NCI-H748 treated with DMSO at 0.1 percent for 48 hours (cell line): ENCODE measurements at places on chromosomes 12 and 14.
A peak's percentile ranks its signal among the peaks of the same experiment; 100 is the strongest.

- DNase-seq = no peak
Measured at GRCh38 chr14:91326514-91327249, 82.2 kb upstream of the GPR68 start.

- no peak for DNase-seq
Measured at GRCh38 chr12:76010732-76011458, 20.7 kb downstream of the PHLDA1 start.

DNA sequence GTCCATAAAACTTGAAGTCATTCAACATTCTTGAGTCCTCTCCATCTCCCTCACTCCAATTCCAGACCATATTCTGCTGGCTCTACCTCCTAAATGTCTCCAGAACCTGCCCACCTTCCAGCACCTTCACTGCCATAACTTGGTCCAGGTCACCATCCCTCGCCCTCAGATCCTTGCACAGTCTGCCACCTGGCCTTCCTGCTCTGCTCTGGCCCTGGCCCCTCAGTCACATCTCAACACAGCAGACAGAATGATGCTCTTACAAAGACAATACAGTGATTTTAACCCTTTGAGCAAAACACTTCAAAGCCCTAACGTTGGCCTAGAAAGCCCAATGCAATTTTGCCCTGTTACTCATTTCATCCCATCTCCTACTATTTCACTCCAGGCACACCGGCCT is 81.8 kb upstream of the PDZRN4 start:
- no peak for DNase-seq

- no peak for DNase-seq
Measured at GRCh38 chr14:66508547-66508845, 549 bp downstream of the GPHN start.

DNA sequence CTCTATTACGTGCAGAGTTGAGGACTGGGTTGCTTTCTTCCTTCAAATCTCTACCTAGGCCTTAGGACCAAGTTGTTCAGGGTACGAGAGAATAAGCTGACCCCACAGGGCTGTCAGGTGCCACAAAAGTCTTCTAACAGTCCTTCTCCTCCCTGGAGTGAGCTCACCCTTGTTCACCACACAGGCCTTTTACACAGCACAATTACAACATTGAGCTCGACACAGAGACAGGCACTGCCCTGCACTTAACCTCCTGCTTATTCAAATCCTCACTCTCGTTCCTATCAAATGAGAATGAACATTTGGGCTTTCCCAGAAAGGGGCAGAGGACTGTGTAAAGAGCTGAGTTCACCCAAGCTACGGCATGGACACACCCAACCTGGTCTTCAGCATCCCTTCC is 2.4 kb downstream of the GALNT6 start:
- no peak for DNase-seq

DNA sequence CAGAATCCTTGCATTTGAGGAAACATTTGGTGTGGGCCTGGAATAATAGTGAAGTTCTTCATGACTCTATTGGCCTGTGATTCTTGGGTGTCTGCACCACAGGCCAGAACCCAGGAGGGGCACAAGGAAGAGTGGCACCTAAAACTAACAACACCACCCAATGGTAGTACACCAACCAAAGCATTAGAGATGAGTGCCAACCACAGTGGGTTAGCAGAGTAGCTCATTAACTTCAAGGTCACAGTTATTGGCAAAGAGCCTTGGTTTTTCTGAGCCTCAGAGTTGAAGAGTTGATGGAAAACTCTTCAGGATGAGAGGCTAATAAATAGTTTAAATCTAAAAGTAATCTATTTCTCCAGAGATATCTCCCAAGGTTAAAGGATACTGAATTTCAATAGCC is 57.0 kb downstream of the HELB start:
- DNase-seq = no peak

DNA sequence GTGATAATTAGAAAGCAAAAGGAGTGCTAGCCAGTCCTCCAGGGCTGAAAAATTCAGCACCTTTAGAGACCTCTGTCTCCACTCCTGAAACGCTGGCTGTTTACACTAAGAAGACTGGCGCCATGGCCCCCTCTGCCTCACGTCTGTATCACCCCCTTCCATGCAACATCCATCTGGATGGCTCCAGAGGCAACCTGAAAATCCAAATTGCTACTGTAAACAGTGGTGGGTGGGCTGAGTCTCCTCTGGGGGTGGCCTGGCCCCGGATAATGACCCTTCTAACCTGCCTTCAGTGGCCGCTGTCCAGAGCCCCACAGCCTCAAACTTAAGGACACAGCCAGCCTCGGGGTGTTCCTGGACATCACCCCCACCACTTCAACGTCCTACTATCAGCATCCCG is 1.4 kb downstream of the PRKD1 start:
- no peak for DNase-seq

GRCh38 chr12:5996459-5996858 is 51.4 kb upstream of the ANO2 start:
- DNase-seq = no peak

DNA sequence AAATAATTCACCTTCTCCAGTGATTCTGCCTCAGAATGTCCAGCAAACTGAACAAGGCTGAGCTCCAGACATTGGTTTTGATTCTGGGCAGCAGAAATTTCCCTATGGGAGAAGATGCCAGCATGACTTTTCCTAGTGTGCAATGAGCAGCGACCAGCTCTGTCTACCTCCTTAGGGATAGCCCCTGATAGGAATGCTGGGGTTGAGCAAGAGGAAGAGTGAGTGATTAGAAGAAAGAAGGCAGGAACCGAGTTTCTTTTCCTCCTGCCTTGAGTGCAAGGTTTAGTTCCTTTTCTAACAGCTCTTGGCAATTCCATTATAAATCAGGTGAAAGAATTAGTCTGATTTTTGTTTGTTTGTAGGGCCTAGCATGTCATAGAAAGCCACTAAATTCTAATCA is 379.0 kb downstream of the DAD1 start:
- no peak for DNase-seq

DNA sequence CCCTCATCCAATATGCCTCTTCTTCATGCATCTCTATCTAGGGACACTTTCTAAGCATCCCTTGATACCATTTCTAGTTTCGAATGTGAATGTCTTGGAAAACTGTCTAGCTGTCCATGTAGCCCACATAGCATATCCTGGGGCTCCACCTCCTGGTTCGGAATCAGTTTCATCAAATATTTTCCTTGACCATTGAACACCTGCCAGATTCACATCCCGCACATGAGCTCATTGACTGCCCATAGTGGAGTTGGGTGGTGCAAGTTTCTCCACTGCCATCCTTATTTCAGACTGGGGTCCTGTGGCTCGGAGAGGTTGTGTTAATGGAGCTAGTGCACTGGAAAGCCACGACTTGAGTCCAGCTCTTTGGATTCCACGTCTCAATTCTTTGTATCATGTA is 58.6 kb upstream of the TMEM263 start:
- peak; percentile 19 for DNase-seq

GRCh38 chr14:56374421-56374820 is 205.2 kb upstream of the TMEM260 start:
- DNase-seq = no peak

- no peak for DNase-seq
Measured at GRCh38 chr14:77184396-77185092, 2.9 kb downstream of the TMEM63C start.

- DNase-seq = no peak
Measured at GRCh38 chr12:46260913-46261476, 7.8 kb downstream of the SLC38A1 start.

GRCh38 chr12:8950702-8951478 is 1.4 kb upstream of the M6PR start:
- DNase-seq = no peak

DNA sequence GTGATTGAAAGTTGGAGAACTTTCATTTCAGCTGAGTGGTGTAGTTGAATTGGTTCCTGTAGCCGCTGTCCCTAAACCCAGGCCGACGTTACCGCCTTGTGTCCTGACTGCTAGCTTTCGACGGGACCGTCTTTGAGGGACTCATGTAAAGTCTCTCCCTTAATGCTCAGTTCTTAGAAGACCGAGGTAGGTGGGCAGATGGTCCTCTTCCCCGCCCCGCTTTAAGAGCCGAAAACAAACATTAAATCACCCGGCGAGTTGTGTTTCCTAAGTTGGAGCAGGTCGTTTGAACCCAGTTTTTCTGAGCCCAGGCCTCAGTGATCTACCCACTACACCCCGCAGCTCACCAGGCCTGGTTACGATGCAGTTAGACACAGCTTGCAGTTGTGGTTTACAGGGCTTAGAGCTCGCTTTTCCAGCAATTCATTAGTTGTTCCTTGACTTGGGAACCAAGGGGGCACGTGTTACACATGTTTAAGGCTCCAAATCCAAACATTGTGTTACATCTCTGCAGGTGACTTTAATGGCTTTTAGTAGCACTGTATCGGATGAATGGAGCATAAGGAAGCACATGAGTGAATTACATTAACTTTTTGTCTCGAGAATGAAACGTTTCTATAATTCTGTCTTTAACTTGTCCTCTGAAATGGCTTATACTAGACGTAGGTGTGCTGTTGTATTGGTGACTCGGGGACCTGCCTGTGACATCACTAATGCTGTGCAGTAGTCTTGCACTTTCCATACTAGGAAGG is 790 bp downstream of the NEDD1 start:
- peak; percentile 19 for DNase-seq

- DNase-seq = no peak
Measured at GRCh38 chr14:67360470-67361206, 510 bp downstream of the EIF2S1 start.

GRCh38 chr14:35339761-35340406 is 47.7 kb downstream of the PSMA6 start:
- no peak for DNase-seq

DNA sequence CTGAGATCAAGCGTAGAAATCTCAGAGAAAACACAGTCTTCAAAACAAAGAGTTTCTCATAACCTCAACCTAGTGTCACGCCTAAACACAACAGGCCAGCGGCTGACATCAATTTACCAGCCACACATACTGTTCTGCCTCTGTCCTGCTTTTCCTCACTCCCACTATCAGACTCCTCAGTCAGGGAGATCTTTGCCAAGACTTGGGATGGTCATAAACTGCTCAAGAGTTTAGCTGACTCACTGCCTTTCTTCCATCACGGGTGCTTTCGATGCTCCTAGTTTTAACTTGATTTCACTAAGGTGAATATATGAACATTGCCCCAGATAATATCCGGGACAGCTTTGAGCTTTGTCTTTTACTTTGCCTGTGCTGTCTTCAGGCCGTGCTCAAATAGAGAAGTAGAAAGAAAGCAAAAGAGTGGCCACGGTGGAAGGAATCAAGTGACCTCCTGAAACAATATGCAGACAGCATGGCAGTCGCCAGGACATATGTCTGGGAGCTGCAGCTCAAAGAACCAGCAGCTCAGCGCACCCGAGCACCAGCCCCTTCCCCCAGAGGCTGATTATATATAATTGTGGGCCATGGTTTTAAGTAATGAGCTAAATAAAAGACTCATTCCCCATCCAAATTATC is 12.1 kb downstream of the MDM1 start:
- no peak for DNase-seq

GRCh38 chr14:54676812-54677708 is 110.1 kb downstream of the SAMD4A start:
- no peak for DNase-seq

DNA sequence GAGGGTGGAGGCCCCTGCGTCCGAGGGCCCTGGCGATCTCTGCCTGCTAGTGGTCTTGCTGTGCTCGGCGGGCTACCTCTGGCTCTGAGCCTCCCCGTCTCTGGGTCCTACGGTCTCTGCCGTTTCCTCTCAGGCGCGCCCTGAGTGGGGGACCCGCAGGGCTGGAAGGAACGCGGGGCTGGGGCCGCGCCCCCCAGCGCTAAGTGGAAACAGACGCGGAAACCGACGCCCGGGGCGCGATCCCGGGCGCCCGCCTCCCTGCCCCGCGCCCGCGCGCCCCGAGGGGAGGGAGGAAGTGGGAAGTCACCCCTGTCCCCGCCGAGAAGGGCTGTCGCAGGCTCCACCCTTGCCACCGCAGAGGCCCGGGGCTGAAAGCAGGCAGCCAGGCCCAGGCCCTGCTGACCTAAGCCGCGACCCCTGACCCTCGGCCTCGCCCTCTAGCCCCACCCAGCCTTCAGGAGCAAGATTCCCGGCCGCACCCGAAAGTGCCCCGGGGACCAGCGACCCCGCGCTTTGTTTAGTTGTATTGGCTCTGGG is 831 bp downstream of the CRIP1 start:
- DNase-seq = peak; percentile 20

DNA sequence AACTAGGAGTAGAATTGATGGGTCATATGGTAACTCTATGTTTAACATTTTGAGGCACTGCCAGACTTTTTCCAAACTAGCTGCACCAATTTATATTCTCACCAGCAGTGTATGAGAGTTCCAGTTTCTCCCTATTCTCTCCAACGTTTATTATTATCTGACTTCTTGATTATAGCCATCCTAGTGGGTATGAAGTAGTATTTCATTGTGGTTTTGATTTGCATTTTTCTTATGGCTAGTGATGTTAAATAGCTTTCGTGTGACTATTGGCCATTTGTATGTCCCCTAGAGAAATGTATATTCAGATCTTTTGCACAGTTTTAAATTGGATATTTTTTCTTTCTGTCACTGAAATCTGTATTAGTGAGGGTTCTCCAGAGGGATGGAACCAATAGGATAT is 37.8 kb downstream of the HELB start:
- no peak for DNase-seq

DNA sequence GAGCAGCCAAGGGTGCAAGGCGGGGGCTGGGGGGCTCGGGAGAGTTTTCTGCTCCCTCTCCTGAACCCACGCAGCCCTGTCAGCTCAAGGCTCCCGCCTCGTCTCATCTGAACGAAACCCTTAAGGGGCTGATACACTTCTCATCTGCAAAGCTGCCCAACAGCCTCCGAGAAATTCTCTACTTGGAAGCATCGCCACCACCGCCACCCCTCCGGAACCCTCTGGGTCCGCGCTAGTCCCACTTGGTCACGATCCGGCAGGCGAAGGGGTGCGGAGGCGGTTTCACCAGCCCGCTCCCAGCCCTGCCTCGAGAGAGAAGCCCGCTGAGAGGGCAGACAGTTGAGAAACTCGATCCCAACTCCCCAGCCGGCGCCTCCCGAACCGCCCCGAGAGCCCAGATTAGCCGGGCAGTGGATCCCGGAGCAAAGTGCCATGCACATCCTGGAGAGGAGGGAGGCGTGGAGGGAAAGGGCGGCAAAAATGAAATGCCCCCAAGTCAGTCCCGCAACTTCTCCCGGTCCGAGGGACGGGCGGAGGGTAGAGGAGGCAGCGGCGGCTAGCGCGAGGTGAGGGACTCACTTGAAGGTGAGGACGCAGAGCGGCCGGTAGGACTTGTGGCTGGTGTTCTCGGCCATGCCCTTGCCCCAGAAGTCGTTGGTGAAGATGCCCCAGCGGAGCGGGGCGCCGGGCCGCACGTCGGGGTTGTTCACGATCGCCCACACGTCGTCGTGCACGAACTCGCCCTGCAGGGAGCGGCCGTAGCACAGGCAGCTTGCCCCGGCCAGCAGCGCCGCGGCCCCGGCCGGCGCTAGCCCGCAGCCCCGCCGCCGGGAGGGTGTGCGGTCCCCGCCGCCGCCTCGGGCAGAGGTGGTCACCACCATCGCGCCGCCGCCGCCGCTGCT is 620 bp downstream of the TMTC1 start:
- DNase-seq = no peak

GRCh38 chr12:102298022-102298421 is 100.4 kb upstream of the PMCH start:
- no peak for DNase-seq

GRCh38 chr14:94844593-94845152 is 74.8 kb upstream of the GSC start:
- DNase-seq = no peak
